ENCODE measurements at places on chromosomes 2 and 18.

DNA sequence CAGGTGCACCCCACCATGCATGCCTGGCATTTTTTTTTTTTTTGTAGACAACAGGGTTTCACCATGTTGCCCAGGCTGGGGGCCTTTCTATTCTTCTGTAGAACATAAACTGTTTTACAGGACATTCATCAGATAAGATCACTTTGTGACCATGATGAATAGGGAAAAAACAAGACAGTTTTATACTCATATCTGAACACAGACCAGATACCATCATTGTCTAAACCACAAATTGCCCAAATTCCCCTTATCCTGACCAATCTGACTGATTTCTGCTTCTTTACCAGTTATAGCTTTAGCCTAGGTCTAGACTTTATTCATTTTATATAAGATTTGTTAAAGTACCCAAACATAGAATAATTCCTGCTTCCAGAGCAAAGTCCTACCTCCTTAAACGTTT is 1699.3 kb upstream of the TMEFF2 start:
- DNase-seq = no peak

- DNase-seq = no peak
Measured at GRCh38 chr2:133360882-133361281, 207.4 kb downstream of the NCKAP5 start.

GRCh38 chr2:215680605-215681598 is 245.0 kb upstream of the FN1 start:
- no peak for DNase-seq

GRCh38 chr2:31903109-31903780 is 107.6 kb downstream of the MEMO1 start:
- no peak for DNase-seq

DNA sequence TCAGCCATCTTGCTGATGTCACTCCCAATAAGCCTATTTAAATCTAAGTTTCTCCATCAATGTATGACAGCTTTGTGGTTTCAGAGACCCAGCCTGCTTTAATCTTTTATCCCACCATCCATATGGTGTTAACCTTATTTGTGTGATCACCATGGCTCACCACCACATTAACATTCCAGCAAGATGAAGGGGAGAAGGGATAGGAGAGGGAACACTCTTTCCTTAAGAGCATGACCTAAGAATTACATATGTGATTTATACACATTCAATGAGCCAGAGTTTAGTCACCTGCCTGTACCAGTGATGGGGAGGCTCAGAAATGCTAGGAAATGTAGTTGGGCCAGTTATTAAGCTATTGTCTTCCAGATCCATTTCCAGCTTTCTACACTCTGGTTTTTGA is 44.5 kb upstream of the CHN1 start:
- no peak for DNase-seq

- DNase-seq = no peak
Measured at GRCh38 chr2:26536371-26537068, 58.6 kb upstream of the OTOF start.

DNA sequence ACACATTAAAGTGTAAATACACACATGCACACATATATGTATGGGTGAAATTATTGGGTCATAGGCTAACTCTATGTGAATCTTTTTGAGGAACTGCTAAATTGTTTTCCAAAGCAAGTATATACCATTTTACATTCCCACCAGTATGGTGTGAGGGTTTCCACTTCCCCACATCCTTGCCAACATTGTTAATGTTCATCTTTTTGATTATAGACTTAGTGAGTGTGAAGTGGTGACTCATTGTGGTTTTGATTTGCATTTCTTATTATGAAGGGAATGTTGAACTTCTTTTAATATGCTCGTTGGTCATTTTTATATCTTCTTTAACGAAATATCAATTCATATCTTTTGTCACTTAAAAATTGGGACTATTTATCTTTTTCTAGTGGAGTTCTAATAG is 181.8 kb upstream of the GCFC2 start:
- DNase-seq = no peak

GRCh38 chr18:11987527-11987926 is 6.2 kb downstream of the IMPA2 start:
- DNase-seq = no peak
